ENCODE measurements at places on chromosomes 7 and 10.

GRCh38 chr10:34729619-34730018 lies 85.5 kb downstream of the PARD3 start:
- DNase-seq, result no peak

GRCh38 chr7:46133072-46133471 lies 212.0 kb upstream of the IGFBP3 start:
- no peak for DNase-seq

GRCh38 chr7:139355320-139355719 lies 4.4 kb upstream of the LUC7L2 start:
- DNase-seq, result no peak

GRCh38 chr10:128901236-128901635 lies 565.8 kb upstream of the MGMT start:
- DNase-seq, result no peak

- DNase-seq, result no peak
These were observed 968.6 kb upstream of the ZNF722 start for GRCh38 chr7:63030061-63030460.

DNA sequence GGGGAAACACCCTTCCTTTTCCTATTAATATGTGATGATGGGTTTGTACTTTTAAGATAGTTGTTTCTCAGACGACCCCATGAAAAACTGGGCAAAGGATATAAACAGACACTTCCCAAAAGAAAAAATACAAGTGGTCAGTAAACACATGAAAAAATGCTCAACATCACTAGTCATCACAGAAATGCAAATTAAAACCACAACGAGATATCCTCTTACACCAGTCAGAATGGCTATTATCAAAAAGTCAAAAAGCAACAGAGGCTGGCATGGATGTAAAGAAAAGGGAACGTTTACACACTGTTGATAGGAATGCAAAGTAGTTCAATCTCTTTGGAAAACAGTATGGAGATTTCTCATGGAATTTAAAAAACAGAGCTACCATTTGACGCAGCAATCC lies 111.4 kb upstream of the ZEB1 start:
- DNase-seq, result no peak

DNA sequence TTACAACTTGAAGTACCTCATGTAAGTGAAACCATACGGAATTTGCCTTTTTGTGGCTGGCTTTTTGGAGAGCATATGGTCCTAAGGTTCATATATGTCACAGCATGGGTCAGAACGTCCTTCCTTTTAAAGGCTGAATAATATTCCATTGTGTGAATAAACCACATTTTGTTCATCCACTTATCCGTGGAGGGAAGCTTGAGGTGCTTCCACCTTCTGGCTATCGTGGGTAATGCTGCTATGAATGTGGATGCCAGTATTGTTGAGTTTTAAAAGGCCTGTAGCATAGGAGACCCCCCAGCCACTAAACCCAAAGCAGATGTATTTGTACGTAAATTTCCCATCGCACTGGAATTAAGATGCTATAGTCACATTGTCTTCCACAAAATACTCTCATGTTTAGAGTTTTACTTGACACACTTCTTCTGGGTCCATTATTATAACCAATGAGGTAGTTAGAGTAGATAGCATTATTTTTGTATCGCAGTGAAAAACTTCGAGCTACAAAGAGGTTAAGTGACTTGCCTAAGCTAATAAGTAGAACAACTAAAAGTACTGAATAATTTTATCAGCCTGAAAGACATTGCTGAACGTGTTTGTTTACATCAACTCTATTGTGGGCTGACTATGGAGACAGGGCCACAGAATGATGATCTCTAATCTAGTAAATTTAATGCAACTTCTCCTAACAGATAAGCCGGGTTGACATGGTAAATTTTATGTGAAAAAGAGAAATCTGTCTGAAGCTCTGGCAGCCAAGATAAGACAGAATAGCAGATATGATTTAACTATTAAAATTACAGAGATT lies 183.0 kb upstream of the CTBP2 start:
- DNase-seq, result no peak

DNA sequence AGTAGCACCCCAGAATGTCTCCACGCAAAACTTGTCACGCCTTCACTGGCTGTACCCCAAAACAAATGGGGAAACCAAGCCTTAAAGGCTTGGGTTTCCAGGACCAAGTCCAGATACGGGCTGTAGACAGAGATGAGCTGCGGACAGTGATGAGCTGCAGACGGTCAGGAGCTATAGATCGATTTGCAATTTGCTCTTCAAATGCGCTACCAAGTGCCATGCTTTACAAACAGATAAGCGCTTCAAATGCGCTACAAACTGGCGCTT lies 658 bp upstream of the SGCE start:
- DNase-seq, result no peak

- no peak for DNase-seq
These were observed 101.0 kb upstream of the AGR3 start for GRCh38 chr7:16982640-16983350.

DNA sequence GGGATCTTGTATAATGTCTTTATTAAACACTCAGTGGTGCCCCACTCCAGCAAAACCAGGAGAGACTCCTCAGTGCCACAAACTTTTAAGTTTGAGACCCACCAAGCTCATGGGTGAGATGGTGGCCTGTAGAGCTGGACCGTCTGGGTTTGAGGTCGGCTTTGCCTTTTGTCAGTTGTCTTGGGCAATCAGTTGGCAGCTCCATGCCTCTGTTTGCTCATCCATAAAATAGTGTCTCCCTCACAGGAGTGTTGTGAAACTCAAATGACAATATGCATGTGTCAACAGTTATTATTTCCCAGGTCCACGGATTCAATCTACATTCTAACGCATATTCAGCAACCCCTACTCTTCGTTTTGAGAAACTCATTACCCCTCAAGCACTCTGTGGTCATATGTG lies 367.8 kb upstream of the C7orf33 start:
- DNase-seq, result no peak

DNA sequence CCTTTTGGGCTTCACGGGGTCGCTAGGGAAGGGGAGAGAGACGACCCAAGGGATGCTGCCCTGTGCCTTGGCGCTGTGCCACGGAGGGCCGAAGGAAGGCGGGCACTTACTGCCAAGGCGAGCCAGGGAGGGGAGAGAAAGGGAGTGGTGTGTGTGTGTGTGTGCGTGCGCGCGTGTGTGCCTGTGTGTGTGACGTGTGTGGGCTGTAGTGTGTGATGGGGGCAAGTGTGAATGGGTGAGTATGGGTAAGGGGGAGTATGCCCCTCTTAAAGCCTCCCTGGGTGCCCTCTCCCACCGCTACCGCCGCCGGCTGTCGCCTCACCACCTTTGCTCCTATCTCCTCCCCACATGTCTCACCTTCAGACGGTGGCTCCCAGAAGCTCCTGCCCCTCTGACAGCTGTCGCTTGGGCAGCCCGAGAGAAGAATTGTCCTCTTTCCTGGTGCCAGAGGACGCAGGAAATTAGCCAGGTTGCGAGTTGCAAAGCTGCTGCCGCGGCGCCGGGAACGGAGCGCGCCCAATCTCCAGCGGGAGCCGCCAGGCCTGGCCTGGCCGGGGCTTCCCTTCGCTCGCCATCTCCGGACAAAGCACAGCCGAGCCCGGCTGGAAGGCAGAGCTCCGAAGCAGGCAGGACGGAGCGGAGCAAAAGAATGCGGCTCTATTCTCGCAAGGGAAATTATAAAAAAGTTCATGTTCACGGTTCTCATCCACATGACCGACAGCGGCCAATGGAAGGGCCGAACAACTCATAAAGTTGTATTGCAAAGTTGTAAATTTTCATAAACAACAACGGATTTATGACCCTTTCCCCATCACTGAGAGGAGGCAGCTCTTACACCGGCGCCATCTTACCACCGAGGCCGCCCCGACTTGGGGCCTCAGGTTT lies at the start of gene HOXA3:
Gene HOXA3, minus strand, starts transcription at position 653 of the 885 bp plus-strand sequence. CDS start 41,943 bp downstream, outside the sequence.
- DNase-seq, result no peak

GRCh38 chr10:124517931-124518330 lies 56.3 kb downstream of the LHPP start:
- no peak for DNase-seq

GRCh38 chr10:1280466-1281404 lies 224.6 kb downstream of the WDR37 start:
- no peak for DNase-seq

GRCh38 chr10:97879241-97879640 lies 29.6 kb downstream of the GOLGA7B start:
- no peak for DNase-seq

DNA sequence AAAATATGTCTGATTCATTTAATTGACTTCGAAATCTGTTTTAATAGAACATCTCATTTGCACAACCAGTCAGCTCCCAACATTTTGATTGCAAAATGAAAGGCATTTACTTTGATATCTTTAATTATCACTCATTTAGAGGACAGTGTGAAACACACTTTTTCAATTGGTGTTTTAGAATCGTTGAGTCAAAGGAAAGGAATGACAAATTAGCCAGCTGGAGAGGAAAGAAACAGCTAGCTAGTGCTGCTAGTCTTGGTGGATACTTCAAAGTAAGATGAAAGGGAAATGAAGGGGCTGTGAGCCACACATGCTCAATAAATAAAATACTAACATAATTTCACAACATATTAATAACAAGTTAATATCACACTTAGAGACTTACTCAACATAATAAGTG lies 570.2 kb downstream of the PHTF2 start:
- DNase-seq, result no peak

DNA sequence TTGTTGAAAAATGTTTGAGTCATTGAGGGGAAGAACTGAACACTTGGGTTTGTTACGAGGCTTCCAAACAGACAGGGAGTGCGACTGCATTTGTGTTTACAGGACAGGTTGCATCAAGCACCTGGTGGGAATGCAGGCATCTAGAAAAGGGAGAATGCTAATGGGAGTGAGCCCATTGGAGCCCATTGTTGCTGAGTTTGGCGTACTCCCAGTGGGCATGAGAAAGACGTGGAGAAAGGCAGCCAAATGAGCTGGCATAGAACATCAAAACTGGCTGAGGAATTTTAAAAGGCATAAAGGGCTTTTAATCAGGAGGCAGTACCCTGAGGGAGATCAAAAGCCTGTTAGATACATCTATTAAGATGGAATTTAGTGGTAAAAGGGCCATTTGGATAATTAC lies 171.6 kb upstream of the NPSR1 start:
- DNase-seq, result no peak

DNA sequence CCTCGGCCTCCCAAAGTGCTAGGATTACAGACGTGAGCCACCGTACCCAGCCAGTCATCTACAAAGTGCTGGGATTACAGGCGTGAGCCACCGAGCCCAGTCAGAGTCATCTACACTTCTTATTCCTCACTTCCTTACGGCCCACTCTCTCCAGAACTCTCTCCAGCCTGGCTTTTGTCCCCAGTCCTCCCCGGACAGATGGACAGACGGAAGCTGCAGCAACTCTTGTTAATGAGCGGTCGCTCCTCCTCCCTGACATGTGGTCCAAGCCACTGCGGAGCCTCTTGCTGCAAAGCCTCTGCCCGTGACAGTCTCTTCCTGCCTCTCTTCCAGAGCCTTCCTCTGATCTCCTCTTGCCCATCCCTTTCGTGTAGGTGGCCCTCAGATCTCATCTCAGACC lies 45.9 kb downstream of the TMEM270 start:
- DNase-seq, result no peak

DNA sequence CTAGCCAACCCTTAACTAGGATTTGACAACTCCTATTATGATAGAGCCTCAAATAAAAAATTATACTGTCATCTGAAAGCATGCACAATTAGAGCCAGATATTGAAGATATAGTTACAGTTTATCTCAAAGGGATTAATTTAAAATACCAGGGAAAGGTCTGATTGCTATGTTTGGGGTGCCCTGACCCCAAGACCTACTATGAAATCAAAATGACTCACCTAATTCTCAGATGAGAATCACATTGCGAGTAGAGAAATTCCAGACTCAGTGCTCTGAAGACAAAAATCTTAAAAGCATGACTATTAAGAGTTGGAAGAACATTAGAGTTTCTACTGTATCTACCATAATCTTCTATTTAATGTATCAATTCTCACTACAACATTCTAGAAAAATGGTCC lies 297.1 kb downstream of the AHR start:
- no peak for DNase-seq

DNA sequence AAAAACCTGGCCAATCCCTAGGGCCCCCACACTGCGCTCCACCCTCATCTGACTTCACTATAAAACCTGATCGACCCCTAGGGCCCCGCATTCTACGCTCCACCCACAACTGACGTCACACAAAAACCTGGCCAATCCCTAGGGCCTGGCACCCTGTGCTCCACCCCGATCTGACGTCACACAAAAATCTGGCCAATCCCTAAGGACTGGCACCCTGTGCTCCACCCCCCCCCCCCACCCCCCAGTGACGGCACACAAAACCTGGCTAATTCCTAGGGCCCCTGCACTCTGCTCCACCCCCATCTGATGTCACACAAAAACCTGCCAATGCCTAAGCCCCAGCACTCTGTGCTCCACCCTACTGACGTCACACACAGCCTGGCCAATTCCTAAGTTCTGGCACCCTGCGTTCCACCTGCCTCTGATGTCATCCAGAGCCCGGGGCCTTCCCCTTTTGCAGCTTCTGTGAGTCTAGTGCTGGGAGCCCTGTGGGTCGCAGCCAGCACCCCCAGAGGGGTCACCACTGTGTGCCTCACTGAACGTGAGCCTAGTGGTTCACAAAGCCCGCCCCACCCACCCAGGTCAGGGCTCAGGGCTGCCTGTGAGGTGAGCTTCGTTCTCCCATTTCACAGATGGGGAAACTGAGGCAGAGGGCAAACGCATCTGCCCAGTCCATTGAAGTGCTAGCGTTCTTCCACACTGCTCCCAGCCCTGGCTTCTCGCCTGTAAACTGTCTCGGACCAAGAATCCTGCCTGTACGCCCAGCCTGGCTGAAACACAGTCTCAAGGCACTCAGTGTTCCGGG lies 40.6 kb downstream of the MICALL2 start:
- DNase-seq, result no peak

DNA sequence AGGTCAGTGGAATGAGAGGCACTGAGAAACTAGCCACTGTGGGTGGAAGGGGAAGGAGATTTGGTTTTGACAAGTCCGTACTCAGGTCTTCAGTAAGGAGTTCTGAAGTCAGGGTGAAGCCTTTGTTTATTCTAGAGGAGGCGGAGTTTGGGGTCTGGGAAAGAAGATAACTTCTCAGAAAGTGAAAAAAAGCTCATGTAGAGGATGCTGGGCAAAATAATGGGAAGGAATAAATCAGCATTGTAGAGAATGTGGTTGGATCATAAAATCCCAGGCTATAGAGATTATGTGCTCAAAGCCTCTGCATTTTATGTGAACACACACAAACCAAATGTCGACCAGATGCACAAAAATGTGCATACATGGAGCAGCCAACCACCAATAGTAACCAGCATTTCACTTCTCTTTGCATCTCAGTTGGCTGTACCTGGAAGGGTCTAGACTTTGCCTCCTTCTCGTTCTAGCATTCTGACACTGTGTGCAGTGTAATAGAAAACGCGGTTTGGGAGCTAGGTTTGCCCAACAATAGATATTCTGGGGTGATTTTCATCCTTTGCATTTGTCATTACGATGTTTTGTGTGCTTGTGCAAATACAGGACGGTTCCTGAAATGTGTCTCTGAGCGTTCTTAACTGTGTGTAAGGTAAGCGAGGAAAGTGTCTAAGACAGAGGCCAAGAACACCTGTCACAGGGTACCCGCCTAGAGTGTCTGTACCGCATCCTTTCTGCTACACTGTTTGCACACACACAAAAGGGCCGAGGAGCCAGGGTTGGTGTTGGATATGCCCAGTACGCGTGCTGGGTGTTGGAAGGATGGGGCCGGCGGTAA lies 603 bp upstream of the HECW1 start:
- no peak for DNase-seq
